ENCODE measurements at places on chromosomes 12 and 14. TPM values are rescaled to one million over a fixed set of nuclear protein-coding genes. Genes with fewer than 3 reads are reported as not detected.

AQP6 gene
- not detected for total RNA-seq

GNG2 gene
- not detected for total RNA-seq

TBK1 gene
- 18.1 TPM for total RNA-seq

SMIM41 gene
- total RNA-seq: not detected

ETFBKMT gene
- 1.2 TPM for total RNA-seq

NTS gene
- total RNA-seq: not detected

SVOP gene
- total RNA-seq: not detected

ARHGEF25 gene
- 2.2 TPM for total RNA-seq

SLC6A15 gene
- total RNA-seq: 31.8 TPM

SLC10A1 gene
- total RNA-seq: not detected

CLEC4A gene
- not detected for total RNA-seq

TBC1D30 gene
- total RNA-seq: 4.0 TPM

SERPINA5 gene
- not detected for total RNA-seq
